ENCODE measurements at places on chromosomes 2 and 18.

GRCh38 chr2:198044777-198045176, 240.4 kb downstream of the PLCL1 start:
- no peak for DNase-seq

DNA sequence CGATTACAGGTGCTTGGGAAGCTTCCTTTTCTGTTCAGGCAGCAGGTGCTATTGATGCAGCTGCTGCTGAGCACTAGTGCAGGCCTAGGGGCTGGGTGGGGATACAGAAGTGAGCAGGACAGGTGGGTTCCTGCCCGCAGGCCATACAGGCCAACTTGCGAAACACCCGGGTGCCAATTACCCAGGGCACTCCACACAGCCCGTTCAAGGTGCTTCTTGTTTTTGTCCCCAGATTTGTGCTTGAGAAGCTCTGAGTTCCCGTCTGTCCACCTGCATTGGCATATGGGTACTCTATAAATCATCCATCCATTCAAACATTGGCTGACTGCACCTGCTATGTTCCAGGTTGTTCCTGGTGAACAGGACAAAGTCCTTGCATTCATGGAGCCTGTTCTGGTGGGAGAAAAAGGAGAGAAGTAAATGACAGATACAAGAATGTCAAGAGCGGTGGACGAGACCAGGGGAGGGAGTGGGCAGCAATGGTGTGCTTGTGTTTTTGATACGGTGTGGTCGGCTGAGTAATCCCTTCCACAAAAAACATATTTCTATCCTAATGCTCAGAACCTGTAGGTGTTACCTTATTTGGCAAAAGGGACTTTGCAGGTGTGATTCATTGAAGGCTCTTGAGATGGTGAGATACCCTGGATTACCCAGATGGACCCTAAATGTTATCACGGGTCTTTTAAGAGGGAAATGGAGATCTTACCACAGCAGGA, 31.4 kb downstream of the SH3BP4 start:
- no peak for DNase-seq

DNA sequence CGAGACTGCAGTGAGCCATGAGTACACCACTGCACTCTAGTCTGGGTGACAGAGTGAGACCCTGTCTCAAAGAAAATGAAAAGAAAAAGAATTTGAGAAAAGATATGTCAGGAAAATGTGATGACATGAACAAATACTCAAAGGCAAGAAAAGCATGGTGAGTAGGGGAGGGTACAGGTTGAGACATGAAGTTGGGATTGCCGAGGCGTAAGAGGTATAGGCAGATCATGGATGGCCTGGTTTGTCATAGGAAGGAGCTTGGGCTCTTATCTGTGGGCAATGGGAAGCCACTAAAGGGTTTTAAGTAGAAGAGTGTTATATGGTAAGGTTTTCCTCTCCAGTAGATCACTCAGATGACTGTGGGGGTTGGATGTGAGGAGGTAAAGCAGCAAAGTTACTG, 32.3 kb downstream of the SPAST start:
- DNase-seq: no peak

DNA sequence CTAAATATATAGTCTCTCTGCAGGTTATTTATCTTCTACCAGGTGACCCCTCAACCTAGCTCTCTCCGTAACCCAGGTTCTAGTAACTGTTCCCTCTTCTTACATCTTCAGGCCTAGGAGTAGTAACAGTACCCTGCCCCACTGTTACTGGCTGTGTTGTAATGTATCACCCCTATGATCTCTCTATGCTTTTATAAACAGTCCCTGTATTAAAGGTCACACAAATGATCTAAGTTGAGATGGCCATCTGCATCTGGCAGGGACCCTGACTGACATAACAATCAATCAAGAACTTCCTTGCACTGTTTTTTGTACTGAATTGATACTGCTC, 219.7 kb upstream of the STK17B start:
- no peak for DNase-seq

Measured in epithelial cell of proximal tubule (primary cell).